ENCODE measurements at places on chromosomes 11 and 22. TPM values are rescaled to one million over a fixed set of nuclear protein-coding genes. Genes with fewer than 3 reads are reported as not detected.

DNA sequence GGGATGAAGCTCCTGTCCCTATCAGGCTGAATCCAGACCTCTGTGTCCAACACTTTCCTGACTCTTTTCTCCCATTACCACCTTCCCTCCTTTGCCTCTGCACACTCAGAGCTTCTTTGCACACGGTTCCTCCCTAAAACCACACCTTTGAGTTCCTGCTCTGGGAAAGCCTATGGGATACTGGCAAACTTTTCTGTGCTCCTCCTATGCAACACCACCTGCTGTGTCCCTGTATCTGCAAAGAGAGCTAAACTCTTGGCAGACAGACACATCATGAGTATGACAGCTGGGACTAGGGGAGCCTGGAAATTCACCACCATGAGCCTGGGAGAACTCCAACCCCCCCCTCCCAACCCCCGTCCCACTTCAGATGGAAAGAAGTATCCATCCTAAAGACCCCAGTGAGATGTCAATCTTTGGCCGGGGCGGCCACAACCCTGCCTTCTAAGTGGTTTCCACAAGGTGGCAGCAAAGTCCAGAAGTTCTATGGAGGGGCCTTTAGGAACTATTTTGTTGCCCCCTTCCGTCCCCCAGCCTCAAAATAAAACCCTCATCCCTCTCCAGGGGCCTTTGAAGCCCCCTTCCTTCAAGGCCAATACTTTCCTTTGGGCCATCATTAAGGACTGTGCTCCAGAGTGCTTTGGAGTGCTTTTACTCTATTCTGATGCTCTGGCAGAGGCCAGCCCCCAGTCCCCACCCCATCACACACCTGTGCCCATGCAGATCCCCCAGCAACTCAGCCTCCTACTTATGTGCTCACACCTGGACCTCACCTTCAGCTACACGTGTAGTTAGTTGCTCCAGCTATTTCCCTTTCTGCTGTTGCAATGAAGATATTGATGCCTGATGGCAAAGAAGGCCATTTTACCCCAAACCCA lies 19.4 kb downstream of the HTR3A start:
- no peak for DNase-seq

DNA sequence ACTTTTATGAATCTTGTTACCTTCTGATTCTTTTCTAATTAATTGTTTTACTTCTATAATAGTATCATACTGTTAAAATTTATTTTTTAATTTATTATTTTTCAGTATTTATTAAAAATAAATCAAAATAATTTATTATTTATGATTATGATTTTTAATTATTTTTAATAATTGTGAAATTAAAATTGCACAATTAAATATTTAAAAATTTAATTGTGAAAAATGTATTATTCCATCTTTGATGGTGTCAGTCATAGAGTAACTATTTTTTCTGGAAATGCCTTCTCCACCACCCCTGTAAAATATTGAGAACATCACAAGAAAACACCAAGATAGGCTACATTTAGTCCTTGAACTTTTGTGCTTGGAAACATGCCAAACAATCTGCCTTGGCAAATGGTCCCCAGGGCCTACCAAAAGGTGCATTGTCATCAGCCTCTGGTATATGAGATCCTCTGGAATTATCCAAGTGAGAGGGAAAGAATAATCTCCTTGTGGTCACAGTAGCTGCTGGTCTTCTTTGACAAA lies at the start of gene OR8H2:
Gene OR8H2 (plus strand): TSS at position 478 of the 528 bp plus-strand sequence. CDS start 1,356 bp downstream, outside the sequence.
- no peak for DNase-seq

DNA sequence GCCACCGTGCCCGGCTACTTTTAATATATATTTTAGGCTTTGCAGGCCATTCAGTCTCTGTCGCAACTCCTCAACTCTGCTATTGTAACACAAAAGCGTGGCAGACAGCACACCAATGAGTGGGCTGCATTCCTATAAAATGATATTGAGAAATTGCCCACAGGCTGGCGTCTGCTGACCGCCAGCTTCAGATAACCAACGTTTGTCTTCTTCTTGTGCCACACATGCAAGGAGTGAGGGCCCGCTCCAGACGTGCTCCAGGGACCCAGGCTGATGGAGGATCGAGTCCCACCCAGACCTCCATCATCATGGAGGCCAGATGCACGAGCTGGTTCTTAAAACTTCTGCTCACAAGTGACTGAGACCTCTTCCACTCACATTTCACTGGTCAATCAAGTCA lies 35.4 kb upstream of the LINC01488 start:
- no peak for DNase-seq

DNA sequence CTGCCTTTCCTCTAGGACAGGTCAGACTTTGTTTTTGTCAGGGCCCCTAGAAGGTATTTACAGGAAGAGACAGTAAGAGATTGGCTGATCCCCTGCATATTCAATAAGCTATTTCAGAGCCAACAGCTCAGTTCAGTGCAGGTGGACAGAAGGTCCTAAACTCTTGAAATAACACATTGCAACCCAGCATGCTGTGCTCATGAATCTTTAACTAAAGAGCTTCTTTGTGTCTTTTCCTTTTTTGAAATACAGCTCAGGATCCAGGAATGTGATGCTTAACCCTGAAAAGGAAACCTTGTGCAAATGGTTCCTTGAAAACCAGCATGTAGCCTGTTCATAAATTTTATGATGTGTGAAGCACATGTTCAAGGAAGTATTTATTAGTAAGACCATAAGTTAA lies 43.9 kb downstream of the BBOX1 start:
- no peak for DNase-seq

SPATA19 gene
- polyA plus RNA-seq = not detected

GRCh38 chr11:40354121-40354520 lies 1105.3 kb downstream of the LRRC4C start:
- no peak for DNase-seq

SCGB2A2 gene
- polyA plus RNA-seq = not detected

GRCh38 chr22:20094197-20094807 lies 14.3 kb downstream of the DGCR8 start:
- no peak for DNase-seq

ABCG4 gene
- 0.14 TPM for polyA plus RNA-seq

DNA sequence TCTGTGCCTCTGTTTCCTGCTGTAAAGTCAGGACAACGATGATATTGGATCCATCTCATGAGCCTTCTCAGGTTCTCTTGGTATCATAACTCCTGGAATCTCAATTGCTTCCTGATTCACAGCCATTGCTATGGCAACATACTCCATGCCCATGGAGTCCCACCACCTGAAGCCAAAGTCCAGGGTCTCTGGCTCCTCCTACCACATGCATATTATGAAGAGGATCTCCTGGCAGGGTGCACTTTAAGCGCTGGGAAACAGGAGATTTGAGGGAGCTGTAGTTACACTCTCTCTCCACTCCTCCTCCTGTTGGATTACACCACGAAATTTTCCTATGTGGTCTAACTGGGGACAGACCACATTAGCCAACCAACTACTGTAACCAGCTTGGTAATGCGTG lies 130.9 kb upstream of the SEZ6L start:
- no peak for DNase-seq

Measured in forelimb muscle (tissue), 1 donor.